ENCODE measurements at places on chromosomes 1 and 21. TPM values are rescaled to one million over a fixed set of nuclear protein-coding genes. Genes with fewer than 3 reads are reported as not detected.

DNA sequence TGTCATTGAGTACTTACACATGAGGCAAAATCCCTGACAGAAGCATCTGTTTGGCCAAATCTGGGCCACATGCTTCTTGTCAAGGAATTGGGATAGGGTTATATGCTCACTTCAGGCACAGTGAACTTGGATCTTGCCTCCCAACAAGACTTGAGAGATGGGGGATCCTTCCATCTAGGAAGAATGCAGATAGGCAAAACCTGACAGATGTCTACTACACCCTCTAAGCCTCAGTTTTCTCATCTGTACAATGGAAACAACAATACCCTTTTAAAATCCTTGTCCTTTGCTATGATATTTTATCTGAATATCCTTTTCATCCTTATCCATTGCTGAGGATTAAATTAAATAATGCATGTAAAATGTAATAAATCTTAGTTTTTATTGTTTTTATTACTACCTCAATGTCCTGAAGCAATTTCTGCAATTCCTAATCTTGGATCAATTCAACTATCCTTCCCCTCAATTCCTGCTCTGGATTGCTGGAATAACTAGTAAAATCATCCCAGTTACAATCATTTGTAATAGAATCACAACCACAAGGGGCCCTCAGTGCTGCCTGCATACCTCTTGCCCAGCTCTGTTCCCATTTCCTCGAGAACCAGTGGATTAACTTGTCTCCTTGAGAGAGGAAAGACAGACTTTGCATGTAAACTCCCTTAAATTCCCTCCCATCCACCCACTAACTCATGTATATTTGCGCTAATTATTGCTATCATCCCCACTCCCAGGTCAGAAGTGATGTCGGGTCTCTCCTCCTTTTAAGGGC lies 8.1 kb upstream of the XPR1 start:
- H3K36me3 ChIP-seq, result no peaks in the 10 kb centered on the region
- no peak for DNase-seq
- H3K27me3 ChIP-seq, result peaks cover 3% of the 10 kb centered on the region
- H3K27ac ChIP-seq, result no peak overlapping the region

DNA sequence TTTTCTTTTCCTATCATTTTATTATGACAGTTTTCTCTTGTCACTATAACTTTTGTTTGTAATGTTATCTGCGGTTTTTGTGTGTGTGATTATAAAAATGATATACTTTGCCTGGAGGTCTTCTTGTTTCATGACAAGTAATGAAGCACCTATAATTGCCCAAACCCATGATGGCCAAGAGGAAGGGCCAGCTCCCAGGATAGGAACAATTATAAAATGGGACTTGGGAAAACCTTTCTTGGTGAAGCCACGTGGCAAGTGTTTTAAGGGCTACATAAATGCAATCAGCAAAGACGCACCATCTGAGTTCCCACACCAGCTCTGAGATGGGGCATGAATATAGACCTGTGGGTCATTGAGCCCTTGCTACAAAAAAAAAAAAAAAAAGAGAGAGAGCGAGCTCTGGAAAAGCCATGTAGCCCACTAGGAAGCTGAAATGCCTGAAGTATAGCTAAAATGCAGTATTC lies 462.6 kb upstream of the RUNX1 start:
- peaks cover 4% of the 10 kb centered on the region for H3K36me3 ChIP-seq
- no peak for DNase-seq
- peaks cover 15% of the 10 kb centered on the region for H3K4me1 ChIP-seq
- H3K4me3 ChIP-seq, result no peak overlapping the region

Gene ADAMTS4
- total RNA-seq, result 2.5 TPM

DNA sequence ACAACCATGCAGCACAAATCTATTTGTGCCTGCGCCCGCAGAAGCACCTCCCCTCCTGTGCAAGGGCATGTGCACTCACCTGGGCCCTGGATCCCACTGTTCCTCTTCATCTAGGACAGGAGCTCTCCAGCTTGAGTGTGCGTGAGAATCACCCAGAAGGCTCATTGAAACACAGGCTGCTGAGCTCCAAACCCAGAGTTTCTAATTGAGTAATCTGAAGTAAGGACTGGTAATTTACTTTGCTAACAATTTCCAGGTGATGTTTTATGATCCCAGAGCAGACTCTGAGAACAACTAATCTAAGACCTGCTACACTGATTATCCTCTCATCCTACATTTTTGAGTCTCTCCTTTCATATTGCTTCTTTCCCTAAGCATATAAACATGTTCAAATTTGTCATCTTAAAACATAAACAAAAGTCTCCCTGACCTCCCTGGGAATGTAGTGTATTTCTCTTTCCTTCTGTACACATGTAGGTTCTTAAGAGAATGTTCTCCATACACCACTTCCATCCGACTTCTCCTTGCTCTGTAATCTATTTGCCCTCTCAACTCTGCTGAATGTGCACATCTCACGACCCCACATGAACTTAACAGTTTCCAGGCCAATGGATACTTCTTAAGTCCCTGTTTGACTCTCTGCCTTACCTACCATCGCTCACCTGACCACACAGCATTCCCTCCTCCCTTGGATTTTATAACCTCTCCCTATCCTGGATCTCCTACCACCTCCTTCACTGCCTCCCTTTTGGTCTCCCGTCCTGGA lies 522.5 kb downstream of the SMYD3 start:
- H3K4me1 ChIP-seq, result peaks cover 9% of the 10 kb centered on the region
- no peak for DNase-seq
- H3K4me3 ChIP-seq, result no peak overlapping the region
- H3K27ac ChIP-seq, result no peak overlapping the region
- H3K27me3 ChIP-seq, result no peaks in the 10 kb centered on the region

GRCh38 chr1:223062177-223062576 lies 80.9 kb downstream of the TLR5 start:
- H3K27ac ChIP-seq, result no peak overlapping the region
- no peaks in the 10 kb centered on the region for H3K36me3 ChIP-seq
- DNase-seq, result no peak
- no peaks in the 10 kb centered on the region for H3K4me1 ChIP-seq
- peaks cover 2% of the 10 kb centered on the region for H3K27me3 ChIP-seq
- H3K4me3 ChIP-seq, result no peak overlapping the region

Gene LORICRIN
- not detected for total RNA-seq

DNA sequence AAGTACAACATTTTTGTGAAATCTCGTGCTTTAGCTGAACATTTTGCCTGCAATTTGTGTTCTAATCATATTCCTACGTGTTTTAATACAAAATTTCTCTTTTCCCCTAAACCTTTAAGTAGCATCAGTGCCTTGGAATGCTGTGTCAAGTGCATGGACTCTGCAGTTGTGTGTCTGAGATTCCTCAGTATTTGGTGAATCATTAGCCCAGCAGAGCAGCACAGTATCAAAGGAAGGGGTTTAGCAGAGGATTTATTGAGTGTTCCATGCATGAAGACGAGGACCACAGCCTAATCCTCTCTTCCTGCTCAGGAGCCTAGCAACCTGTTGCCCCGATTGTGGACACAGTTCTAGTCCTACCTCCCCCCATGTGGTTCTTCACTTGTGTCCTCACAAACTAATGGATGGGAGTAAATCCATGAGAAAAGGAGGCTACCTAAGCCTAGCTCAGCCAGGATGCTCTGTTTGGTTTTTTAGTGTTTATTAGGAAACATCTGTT lies 29.3 kb upstream of the PCP4 start:
- no peak overlapping the region for H3K4me3 ChIP-seq
- no peak overlapping the region for H3K27ac ChIP-seq
- DNase-seq, result no peak
- peaks cover 8% of the 10 kb centered on the region for H3K4me1 ChIP-seq
- H3K36me3 ChIP-seq, result no peaks in the 10 kb centered on the region

DNA sequence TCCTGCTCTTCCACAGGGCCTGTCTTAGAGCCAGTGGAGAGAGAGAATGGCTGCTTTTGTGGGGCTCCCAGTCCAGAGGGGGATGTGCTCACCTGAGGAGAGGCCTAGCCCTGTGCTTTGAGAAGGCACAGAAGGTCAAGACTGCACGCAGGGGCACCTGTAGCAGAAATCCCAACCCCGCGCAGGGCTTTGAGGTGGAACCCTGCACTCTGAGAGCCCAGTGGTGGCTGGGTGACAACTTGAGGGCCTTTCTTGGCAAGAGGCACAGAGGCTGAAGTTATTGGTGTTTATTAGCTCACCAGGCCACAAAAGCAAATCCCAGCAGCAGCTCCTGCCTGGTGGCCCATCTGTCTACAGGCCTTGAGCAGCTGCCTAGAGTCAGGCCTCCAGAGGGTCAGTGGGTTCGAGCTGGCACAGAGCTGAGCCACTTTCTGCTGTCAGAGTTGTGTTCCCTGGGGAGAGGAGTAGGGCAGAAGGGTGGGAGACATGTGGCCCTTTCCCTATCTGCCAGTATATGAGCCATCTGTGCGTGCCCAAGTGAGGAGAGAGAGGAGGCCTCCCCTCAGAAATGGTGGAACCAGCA lies 31.4 kb downstream of the SZRD1 start:
- H3K4me1 ChIP-seq, result no peaks in the 10 kb centered on the region
- no peak overlapping the region for H3K4me3 ChIP-seq
- no peak overlapping the region for H3K27ac ChIP-seq
- DNase-seq, result no peak

DNA sequence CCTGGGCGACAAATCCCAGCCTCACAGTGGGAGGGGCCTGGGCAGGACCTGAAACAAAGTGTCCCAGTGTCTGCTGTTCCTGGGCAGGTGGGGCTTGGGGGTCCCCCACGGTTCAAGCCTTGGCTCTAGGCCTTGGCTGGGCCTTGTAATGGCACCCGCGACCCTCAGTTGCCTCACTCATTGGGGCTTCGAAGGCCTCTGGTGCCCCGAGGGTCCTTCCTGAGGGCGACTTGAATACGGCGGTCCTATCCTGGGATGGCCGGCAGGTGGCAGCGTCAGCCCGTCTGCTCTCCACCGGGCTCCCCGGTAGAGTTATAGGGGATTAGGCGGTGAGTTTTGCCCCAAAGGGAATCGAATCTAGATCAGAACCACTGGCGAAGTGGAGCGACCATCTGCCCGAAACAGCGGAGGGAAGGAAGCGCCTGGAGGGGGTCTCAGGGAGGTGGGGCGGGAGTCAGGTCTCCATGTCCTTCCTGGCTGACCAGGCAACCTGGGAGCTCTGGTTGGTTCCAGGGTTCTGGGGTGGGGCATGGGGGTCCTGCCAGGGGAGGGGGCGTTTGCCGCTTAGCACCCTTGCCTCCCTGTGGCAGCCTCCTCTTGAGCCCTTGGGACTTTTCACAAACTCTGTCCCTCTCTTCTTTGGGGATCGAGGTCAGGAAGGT lies 2.1 kb upstream of the PEX10 start:
- peak overlapping the region; percentile 95 for H3K27ac ChIP-seq
- H3K27me3 ChIP-seq, result peaks cover 18% of the 10 kb centered on the region
- H3K4me3 ChIP-seq, result peak overlapping the region; percentile 89

DNA sequence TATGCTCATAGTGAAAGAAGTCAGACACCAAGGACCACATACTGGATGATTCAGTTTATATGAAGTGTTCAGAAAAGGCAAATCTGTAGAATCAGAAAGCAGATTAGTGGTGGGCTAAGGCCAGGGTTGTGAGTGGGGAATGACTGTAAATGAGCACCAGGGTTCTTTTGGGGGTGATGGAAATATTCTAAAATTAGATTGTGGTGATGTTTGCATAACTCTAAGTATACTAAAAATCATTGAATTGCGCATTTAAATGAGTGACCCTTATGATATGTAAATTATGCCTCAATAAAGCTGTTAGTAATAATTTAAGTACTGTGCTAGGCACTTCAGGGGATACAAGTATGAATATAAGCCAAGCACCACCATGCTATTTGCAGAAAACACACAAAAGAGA lies 256.3 kb downstream of the TPR start:
- no peak for DNase-seq
- no peak overlapping the region for H3K4me3 ChIP-seq
- H3K27ac ChIP-seq, result no peak overlapping the region
- no peaks in the 10 kb centered on the region for H3K4me1 ChIP-seq

- peak; percentile 39 for DNase-seq
- H3K4me1 ChIP-seq, result peaks cover 15% of the 10 kb centered on the region
- no peaks in the 10 kb centered on the region for H3K27me3 ChIP-seq
- H3K4me3 ChIP-seq, result no peak overlapping the region
Measured at GRCh38 chr1:109933856-109934711, 23.4 kb downstream of the CSF1 start.

Gene CFH
- 1.6 TPM for total RNA-seq

Gene FMOD
- total RNA-seq, result 8.3 TPM

GRCh38 chr1:87743256-87743655 lies 414.6 kb downstream of the LMO4 start:
- H3K36me3 ChIP-seq, result peaks cover 2% of the 10 kb centered on the region
- H3K27me3 ChIP-seq, result no peaks in the 10 kb centered on the region
- H3K4me1 ChIP-seq, result peaks cover 13% of the 10 kb centered on the region
- no peak overlapping the region for H3K27ac ChIP-seq

GRCh38 chr1:54606096-54606989 lies 17.0 kb downstream of the FAM151A start:
- peaks cover 5% of the 10 kb centered on the region for H3K4me1 ChIP-seq
- H3K27ac ChIP-seq, result no peak overlapping the region
- H3K36me3 ChIP-seq, result no peaks in the 10 kb centered on the region
- no peak for DNase-seq

Gene HSF2BP
- total RNA-seq, result 1.3 TPM

DNA sequence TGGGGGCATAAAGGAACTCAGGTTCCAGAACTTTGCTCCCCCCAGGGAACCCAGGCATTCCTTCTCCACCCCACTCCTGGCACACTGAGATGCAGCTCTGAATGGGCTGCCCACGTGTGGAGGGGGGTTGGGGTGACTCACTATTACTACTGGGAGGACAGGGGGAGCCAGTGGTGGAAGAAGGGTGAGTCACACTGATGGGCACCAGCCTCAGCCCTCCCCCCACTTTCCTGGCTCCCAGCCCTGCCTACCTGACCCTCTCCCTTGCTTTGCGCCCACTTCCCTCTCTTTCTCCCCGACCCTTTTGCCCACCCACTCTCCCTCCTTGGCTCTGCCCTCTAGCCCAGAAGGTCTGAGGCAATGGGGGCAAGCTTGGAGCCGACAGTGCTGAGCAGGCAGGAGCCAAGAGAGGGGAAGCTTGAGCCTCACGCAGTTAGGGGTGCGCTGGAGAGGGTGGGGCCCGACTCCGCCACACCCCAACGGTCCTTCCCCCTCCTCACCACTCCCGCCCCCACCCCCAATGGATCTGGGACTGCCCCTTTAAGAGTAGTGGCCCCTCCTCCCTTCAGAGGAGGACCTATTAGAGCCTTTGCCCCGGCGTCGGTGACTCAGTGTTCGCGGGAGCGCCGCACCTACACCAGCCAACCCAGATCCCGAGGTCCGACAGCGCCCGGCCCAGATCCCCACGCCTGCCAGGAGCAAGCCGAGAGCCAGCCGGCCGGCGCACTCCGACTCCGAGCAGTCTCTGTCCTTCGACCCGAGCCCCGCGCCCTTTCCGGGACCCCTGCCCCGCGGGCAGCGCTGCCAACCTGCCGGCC lies at the start of gene LMNA:
Gene LMNA, plus strand, starts transcription at position 611 of the 818 bp plus-strand sequence. CDS start 208 bp downstream, outside the sequence.
- H3K4me3 ChIP-seq, result peak within 1 kb of the TSS; percentile 95
- peaks cover 3% of the 10 kb centered on the region for H3K36me3 ChIP-seq
- H3K27me3 ChIP-seq, result no peaks in the 10 kb centered on the region

Gene COL6A1
- 78.4 TPM for total RNA-seq

- no peaks in the 10 kb centered on the region for H3K27me3 ChIP-seq
- no peak for DNase-seq
- H3K27ac ChIP-seq, result no peak overlapping the region
- no peaks in the 10 kb centered on the region for H3K36me3 ChIP-seq
Measured at GRCh38 chr21:42037516-42037915, 27.4 kb upstream of the ZBTB21 start.

Measured in type B pancreatic cell (in vitro differentiated cells).